ENCODE measurements at places on chromosomes 13 and 19.

- no peak for DNase-seq
Observed at GRCh38 chr13:59542303-59542702, 621.4 kb downstream of the DIAPH3 start.

GRCh38 chr13:98303858-98304257 lies 126.8 kb upstream of the RNF113B start:
- no peak for DNase-seq

- no peak for DNase-seq
Observed at GRCh38 chr19:18020212-18021085, 12.5 kb downstream of the ARRDC2 start.

DNA sequence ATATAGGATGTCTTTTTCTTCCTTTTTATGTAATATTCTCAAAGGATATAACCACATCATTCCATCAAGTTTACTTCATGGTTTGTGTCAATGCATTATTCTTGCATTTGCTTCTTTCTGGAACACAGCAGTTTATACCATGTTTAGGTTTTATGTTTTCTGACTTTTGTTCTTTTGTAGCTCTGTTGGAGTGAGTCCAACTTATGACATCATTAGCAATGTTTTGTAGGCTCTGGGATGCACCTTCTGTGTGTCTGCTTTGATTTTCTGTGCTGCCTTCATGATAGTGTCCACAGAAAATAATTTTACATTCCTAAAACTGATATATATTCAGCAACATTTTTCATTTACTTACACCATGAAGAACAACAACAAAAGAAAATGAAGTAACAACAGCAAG lies 68.9 kb downstream of the SHISA2 start:
- no peak for DNase-seq

GRCh38 chr13:23678795-23679194 lies 108.6 kb downstream of the TNFRSF19 start:
- no peak for DNase-seq

GRCh38 chr19:31015778-31016177 lies 333.5 kb downstream of the TSHZ3 start:
- no peak for DNase-seq

GRCh38 chr13:21164631-21165030 lies 11.7 kb downstream of the SKA3 start:
- DNase-seq = no peak

DNA sequence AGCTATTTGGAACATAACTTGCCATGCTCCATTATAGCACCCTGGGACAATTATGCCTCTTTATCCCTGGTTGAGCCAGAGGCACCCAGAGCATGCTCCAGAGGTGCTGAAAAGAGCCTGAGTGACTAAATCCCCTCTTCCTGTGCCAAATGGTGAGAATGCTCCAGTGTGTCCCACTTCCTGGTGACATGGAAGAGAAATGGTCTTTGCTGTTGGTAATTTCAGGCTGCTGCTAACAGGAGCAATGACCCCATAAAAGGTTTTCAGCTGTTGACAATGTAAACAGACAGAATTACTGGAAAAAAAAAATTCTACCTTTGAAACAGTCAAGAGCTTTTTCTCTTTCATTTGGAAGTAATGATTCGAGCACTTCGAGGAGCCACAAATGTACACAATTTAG lies 341.8 kb downstream of the FGF9 start:
- DNase-seq = no peak

DNA sequence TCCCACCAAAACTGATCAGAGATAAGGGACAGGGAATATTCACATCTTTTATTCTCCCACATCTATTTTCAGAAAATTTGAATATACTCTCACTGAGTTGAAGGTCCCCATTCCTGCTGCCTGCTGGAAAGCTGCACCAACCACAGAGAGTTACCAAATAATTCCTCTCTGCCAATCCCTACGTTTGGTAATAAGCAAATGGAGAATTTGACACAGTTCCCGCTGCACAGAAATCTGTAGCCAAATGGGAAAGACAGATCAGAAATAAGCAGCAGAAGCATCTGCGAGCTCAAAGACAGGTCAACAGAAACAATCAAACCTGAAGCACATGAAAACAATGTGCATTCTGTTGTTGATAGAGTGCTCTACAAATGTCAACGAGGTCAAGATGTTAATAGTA lies 9.9 kb downstream of the ZNF112 start:
- DNase-seq = no peak

GRCh38 chr13:106493533-106494220 lies 41.8 kb downstream of the EFNB2 start:
- DNase-seq = no peak

DNA sequence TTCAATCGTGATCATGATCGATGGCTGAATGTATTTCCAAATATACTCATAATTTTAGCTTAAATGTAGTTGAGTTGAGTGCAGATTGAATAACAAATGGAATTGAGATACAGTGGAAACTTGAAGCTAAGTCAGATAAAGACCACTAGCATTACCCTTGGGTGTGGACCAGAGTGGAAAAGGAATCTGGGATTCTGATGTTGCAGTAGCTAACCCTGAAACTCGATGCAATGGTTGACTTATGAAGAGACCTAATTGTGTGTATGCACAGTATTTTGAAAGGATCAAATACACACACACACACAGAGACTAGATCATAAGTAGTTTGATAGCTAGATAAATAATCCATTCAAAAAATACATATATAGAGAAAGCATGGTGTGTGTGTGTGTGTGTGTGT lies 135.8 kb downstream of the RXFP2 start:
- DNase-seq = no peak

GRCh38 chr19:55493052-55493644 lies 4.9 kb downstream of the SSC5D start:
- DNase-seq = no peak

- no peak for DNase-seq
Observed at GRCh38 chr19:53101518-53101917, 1.7 kb downstream of the ZNF160 start.

DNA sequence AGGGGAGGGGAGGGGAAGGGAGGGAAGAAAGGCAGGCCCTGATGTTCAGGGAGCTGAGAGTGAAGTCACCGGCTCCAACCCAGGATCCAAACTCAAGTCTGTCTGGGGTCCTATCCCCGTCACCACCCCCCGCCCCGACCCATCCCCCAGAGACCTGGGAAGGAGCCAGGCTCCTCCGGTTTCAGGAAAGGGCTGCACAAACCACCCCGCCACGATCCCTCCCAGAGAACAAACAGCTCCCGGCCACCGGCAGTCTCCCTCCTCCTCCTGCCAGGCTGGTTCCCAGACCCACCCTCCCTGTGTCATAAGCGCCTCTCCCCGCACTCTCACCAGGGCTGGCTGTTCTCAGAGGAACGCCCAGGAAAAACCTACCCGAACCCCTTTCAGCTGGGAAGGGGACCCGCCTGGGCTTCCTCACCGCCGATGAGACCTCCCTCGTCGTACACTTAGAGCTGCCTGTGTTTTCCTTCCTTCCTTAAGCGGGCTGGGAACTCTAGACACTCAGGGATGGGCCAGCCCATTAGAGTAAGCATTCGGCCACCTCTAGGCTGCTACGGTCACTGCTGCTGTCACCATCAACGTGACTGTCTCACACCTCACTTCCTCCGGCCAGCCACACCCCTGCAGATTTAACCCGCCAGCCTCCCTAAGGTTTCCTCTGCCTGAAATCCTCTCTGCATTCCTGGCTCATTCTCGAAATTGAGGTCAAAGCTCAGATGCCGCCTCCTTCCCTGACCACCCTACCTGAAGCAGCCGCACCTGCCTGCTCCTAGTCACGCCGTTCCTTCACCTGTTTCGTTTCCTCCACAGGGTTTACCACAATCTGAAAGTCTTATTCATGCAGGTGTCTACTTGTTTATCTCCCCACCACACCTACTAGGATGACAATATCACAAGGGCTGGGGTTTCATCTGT lies 6.3 kb upstream of the RDH13 start:
- peak; percentile 81 for DNase-seq

GRCh38 chr13:79621902-79622301 lies 140.9 kb downstream of the NDFIP2 start:
- no peak for DNase-seq

- peak; percentile 19 for DNase-seq
Observed at GRCh38 chr13:66640231-66640630, 589.9 kb downstream of the PCDH9 start.
